ENCODE measurements at places on chromosomes 5 and 9.

DNA sequence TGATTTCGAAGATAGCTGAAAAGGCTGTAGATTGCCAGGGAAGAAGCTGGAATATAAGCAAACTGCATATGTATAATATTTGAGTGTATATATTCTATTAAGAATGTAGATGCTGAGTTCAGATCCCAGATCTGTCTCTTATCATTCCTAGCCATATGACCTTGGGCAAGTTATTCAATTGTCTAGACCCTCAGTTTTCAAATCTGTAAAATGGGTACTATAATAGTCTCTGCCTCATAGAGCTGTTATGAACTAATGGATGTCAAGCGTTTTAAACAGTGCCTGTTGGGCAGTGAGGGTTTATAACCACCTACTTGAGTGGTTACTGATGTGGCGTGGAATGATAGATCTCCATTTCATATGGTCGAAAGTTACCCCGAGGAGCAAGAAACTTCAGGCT lies 130.4 kb downstream of the GAS1 start:
- no peak for DNase-seq

GRCh38 chr9:34151398-34151797 lies 24.9 kb upstream of the DCAF12 start:
- DNase-seq, result no peak

DNA sequence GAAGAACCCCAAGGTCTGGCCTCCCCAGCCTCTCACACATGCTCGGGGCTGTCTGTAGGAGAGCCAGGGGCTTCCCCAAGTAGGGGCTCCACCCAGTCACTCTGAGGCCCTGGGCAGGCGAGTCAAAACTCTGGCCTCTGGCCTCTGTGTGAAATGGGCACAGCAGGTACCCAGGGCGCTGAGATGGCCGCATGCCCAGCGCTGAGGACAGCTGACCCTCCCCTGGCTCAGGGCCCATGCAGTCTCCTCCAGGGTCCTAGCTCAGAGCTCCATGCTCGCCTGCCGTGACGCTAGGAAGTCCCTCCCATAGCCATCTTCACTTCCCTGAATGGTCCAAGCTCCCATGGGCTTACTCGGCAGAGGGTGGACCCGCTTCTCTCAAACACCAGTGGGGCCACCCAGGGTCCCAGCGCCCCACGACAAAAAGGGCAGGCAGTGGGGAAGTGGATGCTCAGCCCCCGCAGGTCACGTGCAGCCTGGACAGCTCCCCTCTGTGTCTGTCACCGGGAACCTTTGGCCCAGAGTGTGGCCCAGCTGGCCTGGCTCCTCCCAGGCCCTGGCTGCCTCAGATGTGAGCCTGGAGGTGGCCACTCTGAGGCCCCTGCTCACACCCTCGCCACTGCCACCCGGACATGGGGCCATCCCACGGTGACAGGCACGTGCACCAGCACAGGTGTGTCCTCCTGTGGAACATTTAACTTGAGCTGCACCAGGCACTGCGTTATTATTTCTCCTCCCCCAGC lies 12.2 kb upstream of the VAV2 start:
- DNase-seq, result no peak

GRCh38 chr9:90100014-90100413 lies 495.2 kb downstream of the GADD45G start:
- DNase-seq, result peak; percentile 46

DNA sequence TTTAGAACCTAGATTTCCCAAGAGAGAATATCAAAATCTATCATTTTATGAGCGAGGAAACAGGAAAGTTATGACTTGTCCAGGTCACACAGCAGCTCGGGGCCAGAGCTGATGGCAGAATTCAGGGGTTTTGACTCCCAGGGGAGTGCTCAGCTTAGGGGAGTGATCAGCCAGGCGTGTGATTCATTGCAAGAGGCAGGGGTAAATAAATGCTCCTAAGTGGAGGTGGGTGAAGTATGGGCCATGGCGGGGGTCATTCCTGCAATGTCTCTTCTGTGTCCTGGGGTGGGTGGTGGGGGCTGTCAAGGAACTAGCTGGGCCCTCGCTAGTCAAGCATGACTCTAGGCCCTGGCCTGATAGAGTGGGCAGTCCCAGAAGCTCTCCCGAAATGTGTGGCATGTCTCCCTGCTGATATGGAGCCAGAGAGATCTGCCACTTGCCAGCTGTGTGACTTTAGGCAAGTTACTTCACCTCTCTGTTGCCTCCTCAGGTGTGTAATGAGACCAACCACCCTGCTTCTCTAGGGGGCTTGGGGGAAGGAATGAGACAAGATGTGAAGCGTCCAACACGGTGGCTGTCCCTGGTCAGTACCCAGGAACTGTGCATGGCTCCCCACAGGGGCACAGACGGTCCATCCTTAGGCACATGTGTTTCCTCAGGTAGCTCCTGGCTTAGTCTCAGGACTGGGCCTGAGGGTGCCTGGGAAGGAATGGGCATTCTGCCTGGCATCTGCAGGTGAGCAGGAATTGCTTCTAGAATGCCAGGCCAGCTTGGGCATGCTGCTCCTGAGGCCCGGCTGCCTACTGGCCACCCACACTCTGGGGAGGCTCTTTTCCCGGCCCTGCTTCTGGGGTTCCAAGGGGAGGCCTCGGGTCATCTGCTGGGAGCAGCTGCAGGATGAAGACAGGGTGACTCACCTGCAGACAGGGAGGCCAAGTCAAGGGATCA lies 36.5 kb upstream of the SH3PXD2B start:
- DNase-seq, result no peak

DNA sequence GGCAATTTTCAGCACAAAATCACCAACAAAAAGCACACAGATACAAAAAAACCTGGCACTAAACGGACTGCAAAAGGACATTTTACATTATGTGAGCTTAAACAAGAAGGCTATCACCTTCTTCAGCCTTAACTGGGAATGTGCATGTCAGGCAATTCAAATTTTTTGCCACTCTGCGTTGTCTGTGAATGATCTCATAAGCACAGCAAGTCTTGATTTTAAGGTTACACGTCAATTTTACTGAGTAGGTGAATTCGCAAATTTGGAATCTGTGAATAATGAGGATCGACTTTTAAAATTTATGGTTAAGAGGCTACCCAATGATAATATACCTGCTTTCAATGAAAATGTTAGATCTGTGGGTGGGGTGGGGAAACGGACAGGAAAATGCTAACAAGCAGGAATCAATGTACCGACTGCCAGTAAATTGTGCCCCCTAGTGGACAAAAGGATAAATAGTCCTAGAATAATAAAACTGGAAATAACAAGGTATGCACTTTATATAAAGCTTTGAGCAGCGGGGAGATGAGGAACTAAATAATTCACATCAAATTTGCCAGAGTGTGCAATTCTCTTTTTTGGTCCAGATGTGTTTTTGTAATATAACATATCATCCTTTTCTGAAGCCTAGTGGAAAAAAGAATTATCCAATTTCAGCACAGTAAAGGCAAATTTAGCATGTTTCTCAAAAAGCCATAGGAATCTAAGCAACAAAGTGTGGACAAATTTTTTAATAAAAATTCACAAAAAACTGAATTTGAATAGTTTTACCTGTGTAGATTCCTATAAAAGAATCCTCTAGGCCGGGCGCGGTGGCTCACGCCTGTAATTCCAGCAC lies 20.5 kb downstream of the EQTN start:
- peak; percentile 63 for DNase-seq

- peak; percentile 38 for DNase-seq
Observed at GRCh38 chr9:136645903-136646754, 16.6 kb upstream of the EGFL7 start.

DNA sequence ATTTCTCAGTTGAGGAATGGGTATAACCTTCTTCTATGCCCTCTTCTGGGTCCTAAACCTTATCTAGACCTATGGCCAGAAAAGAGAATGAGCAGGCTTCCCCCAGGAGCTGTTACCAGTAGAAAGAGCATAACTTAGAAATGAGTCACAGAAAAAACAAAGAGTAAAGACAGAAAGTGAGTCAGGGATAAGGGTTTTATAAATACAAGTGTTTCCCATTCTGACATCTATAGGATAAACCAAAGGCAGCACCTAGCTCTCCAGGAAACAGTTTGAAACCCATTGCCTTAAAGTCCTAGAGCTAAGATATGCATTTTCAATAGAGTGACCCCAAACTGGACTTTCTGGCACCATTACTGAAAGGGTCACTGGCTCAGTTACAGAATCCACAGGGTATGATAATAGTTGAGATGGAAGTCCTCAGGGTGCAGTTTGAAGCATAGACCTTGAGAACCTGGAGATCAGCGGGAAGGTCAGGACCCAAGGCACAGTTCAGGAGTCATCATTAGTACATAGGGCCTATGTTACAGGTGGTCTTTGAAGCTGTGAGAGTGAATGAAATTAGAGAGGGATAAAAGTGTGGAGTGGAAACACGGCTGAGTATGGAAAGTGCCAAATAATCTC lies 42.7 kb upstream of the LIFR start:
- peak; percentile 79 for DNase-seq

DNA sequence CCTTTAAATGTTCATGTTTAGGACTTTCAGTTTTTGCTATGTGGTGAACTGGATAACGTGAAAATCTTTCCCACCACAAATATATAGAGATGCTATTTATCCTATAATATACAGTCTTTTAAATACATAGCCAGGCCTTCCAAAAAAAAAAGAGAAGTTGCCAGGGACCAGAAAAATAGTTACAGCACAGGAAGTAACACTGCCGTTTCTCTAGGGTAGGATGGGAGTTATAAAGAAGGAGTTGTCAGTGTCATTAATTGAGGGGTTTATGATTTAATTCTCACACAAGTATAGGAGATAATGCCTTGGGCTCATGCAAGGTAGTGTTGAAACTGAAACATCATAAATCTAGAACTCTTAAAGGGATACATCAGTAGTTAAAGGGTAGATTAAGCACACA lies 83.9 kb downstream of the LRRC70 start:
- DNase-seq, result no peak

DNA sequence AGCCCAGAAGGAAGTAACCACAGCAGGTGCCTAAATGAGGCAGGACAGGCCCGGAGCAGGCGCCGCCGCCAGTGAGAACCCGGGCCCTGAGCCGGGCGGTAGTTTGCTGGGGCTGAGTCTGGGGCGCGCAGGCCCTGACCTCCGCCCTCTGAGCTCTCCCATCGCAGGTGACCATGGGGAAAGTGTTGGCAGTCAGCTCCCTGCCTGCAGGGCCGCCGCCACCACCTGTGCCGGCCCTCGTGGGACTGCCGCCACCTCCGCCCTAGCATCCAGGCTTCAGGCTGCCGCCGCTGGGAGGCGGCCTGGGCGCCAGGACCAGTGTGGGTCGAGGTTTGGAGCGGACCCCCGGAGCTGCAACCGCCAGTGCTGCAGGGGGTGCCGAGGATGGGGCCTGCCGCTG lies 61.1 kb downstream of the TARS1 start:
- DNase-seq, result no peak

DNA sequence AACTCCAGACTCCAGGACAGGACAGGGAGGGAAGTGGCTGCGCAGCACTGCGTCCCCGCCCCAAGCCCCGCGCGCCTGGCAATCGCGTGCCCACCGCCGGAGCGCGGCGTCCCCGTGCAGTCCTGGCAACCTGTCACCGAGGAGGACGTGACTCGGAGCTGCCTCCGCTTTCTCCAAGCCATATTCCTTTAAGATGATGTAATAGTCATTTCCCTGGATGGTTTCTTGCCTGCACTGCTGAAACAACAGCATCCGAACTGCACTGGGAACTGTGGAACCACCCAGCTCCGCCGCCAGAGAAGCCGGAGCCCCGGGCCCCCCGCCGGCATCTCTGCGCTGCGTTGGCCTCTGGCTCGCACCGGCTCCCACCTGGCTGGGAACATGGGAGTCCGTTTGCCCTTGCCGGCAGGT lies 34.5 kb downstream of the KCTD16 start:
- DNase-seq, result peak; percentile 65

DNA sequence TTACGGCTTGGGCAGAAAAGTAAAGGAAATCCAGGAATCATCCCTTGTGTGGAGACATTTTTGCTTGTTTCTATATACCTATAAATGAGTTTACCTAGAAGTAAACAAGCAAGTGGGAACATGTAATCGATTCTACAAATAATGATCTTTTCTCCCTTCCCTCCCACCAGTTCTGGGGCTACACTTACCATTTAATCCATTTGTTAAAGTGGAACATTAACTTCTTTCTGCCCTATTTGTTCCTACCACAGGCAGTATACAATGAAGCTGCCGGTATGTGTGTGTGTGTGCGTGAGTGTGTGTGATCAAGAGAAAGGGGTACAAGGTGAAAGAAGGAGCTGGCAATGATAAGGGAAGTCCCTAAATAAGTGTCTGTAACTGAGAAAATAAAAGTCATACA lies 26.4 kb upstream of the ELL2 start:
- no peak for DNase-seq

- no peak for DNase-seq
Observed at GRCh38 chr5:15420201-15420600, 79.8 kb upstream of the FBXL7 start.

DNA sequence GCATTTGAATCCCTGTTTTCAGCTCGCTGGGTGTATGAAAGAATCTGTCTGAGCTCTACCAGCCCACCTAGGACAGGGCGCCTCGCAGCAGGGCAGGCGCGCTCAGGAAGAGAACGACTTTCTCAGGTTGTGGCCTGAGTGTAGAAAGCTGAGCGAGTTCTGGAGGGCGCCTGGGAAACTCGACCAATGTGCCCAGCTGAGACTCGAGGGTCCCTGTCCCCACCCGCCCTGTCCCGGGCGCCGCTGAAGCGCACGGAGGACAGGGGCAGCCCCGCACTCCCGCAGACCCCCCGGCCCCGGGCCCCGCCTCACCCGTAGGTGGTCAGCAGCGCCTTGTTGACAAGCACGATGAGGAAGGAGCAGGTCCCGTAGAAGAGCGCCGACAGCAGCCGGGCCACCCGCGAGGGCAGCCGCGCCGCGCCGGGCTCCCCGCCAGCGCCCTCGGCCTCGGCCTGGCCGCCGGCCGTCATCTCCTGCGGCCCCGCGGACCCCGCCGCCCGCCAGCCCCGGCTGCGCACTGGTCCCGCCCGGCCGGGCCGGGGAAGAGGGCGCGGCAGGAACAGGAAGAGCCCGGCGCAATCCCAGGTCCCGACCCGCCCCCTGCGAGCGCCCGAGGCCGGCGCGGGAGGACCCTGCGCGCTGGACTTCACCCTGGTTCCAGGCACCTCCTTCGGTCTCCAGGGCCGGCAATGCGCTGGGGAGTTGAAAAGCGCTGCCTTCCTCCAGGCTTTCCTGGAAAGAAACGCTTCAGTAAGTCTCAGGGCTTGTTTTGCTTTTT lies at the start of gene SLC35D2:
Gene SLC35D2, minus strand, starts transcription at position 547 of the 778 bp plus-strand sequence. Its CDS starts 77 bp downstream, at position 470.
- peak; percentile 43 for DNase-seq

DNA sequence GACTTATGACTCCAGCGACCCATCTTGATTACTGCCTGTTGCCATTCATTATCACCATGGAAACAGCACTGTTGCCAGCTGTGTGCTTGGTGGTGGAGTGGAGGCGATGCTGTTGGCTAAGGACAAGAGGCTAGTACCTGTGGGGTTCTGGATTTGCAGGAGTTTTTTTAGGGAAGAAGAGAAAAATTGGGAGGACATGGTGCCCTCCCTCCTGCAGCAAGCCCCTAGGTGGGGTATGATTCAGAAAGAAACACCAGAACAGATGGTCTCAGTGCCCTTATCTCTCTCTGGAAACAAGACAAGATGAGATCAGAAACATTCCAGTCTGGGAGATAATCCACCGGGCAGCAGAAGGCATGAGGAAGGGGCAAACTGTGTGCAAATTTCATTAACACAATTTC lies 87.8 kb upstream of the TLR4 start:
- no peak for DNase-seq
